ENCODE measurements at places on chromosomes 4 and X.

DNA sequence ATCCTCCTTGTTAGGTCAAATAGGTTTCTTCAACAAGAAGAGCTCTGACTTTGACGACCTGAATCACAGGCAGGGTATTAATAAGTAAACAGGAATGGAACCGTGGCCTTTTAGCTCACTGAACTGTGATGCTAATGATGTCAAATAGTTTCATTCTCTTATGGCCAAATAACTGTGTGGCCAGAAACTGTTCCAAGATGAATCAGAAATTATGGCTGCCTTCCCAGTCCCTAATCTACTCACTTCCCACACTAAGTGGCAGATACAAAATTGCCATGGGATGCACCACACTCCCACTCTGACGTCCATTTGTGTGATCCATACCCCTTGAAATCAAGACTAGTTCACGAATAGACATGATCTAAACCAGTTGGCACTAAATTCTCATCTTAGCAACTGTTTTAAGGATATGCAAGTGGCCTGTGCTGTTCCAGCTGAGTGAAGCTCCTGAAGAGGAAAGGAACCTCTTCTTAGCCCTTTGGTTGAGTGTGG is 455.4 kb downstream of the IL15 start:
- no peak for DNase-seq

DNA sequence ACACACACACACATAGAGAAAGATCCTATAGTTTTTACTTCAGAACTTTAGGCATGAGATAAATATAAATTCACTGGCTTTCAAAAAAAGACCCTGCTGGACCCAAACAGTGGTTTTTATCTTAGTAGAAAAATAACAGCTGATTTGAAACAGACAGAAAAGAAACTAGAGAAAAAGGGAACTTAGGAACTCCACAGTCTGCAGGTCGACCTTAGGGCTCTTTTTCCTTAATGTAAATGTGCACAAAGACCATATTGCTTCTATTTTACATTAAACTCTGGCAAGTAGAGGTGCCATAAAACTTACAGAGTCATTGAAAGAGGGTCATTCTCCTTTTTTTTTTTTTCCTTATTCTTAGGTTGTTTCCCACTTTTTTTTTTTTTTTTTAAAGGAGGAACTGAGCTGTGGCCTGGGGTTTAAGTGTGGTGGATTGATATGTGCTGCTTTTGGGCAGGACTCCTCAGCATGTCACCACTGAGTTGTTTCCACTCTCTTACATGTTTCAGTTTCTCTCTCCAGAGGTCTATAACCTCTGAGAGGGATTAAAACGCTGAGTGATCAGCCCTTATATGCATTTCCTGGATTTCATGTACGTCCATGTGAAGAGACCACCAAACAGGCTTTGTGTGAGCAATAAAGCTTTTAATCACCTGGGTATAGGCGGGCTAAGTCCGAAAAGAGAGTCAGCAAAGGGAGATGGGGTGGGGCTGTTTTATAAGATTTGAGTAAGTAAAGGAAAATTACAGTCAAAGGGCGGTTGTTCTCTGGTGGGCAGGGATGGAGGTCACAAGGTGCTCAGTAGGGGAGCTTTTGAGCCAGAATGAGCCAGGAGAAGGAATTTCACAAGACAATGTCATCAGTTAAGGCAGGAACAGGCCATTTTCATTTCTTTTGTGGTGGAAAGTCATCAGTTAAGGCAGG is 70.8 kb upstream of the PACRGL start:
- DNase-seq = no peak

GRCh38 chrX:106894392-106894909 is 8.7 kb downstream of the RIPPLY1 start:
- peak; percentile 62 for DNase-seq

DNA sequence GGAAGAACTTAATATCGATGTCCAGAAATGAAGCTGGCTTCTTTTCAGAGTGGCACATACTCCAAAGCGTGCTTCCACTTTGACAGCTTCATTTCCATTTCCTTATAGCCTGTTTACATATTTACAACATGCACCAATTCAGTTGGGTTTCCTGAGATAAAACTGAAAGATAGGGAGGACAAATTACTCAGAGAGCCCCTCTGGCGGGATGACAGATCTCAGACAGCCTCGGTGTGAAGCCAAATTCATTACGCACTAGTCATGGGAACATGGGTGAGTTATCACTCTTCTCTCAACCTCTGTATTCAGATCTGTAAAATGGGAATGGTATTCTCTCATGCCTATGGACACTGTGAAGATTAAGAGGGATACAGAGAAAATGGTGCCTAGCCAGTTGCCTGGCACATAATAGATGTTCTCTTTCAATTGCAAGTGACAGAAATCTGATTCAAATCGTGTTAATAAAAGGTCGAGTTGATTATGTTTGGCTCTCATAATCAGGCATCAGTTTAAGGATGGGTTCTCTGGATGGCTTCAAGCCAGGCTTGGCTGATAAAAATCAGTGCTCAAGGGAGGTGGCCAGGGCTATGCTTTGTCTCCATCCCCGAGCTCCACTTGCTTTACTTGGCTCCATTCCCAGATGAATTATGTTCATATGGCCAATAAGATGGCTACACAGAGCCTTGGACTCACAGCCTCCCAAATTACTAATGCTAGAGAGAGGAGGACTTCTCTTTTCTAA is 132.2 kb upstream of the C1QTNF7 start:
- no peak for DNase-seq

DNA sequence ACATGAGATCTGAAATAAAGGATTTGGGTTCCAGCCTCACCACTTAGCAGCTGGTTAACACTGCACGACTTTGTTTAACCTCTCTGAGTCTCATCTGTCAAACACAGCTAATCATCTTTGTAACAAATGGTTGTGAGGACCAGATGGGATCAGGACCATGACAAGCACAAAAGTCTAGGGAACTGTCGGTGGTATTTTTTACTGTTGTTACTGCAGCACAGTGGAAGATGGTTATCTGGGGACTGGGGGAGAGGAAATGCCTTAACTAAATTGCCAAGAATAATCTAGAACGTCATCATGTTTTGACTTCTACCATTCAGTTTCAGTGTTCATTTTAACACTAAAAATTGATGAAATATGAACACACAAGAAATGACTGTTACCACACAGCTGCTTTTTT is 99.5 kb downstream of the ADGRA3 start:
- no peak for DNase-seq

GRCh38 chrX:84248226-84248625 is 60.2 kb upstream of the RPS6KA6 start:
- no peak for DNase-seq

- DNase-seq = no peak
Measured at GRCh38 chr4:56902703-56903102, 5.0 kb upstream of the REST start.

DNA sequence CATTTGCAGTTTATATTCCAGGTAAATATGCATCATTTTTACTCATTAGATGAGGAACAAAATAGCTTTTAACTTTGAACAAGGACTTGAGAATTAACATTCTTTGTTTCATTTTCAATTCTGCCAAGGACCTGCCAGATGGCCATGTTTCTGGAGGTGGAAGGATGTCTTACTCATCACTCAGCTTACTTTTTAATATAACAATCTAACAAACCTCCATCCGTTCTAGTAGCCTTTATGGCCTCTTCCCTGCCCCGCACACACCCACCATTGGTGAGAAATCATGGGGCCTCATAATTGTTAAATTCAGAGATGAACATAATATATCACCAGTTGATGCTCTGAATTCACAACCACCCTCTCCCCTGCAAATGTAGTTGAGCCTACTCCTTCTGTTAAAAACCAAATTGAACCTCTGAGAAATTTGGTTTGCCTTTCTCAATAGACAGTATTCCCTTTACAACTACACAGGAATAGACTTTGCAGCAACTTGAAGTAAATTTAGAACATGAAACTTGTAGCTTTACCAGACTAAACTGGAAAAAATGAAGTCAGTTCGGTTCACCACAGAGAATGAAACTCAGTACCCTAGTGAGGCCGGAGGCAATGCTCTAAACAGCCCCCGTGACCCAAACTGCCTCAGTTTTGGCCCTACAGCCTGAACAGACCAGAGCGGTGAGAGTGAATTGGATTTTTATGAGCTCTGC is 50.1 kb upstream of the ACSL4 start:
- no peak for DNase-seq

DNA sequence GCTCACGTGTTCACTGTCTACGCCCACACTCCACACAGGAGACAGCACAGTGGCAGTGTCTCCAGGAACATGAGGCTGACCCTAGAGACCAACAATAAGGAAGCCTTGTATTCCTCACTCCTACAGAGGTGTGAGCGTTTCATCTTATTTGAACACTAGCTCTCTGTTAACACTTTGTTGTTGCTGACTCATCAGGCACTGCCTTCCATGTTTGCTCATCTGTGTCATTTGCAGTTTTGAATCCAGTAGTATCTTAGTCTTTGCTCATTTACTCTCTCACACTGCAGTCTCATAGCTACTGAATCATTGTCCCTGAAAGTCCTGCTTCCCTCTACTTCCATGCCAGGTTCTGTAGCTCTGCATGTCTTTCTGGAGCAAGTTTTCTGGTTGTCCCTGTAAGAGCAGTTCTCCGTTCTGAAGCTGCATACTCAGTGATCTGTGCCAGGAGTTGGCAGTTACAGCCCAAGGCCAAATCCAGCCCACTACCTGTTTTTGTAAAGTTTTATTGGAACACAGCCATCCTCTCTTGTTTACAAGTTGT is 80.3 kb upstream of the DCLK2 start:
- no peak for DNase-seq

GRCh38 chrX:1592470-1593142 is 1.2 kb downstream of the AKAP17A start:
- DNase-seq = no peak

DNA sequence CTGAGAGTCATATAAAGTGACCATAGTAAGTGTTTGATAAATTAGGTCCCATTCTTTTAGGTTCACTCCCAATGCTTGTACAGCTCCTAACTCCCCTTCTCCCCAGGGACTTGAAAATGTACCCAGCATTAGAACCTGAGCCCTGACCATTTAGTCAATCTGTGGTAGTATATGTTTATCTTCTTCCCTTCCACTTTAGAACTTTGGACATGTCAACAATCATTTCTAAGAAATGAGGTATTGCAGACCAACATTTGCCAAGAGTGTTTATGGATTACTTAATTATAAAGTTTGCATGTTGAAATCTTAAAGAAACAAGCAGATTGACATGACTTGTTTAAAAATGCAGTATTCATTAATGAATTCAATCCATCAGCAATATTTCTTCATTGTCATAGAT is 26.0 kb downstream of the AFM start:
- no peak for DNase-seq

- no peak for DNase-seq
Measured at GRCh38 chr4:181971411-181971810, 271.8 kb upstream of the TENM3 start.

DNA sequence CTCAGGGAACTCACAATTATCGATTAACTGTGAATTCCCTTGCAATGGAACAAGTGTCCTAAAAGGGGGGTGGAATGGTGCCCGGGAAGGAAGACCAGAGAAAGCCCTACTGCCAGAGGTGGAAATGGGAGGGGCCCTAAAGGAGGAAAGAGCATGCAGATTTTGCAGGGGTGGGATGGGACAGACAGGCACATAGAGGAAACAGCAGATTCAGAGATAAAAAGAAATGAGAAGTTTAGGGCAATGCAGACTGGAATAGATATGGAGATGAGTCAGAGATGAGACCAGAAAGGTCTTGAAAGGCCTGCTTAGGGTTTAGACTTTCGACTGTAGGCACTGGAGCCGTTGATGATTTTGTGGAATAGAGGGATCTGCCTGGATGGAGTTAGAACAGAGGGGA is 57.4 kb upstream of the PITX2 start:
- no peak for DNase-seq

- DNase-seq = no peak
Measured at GRCh38 chrX:104428231-104428630, 137.8 kb upstream of the IL1RAPL2 start.

DNA sequence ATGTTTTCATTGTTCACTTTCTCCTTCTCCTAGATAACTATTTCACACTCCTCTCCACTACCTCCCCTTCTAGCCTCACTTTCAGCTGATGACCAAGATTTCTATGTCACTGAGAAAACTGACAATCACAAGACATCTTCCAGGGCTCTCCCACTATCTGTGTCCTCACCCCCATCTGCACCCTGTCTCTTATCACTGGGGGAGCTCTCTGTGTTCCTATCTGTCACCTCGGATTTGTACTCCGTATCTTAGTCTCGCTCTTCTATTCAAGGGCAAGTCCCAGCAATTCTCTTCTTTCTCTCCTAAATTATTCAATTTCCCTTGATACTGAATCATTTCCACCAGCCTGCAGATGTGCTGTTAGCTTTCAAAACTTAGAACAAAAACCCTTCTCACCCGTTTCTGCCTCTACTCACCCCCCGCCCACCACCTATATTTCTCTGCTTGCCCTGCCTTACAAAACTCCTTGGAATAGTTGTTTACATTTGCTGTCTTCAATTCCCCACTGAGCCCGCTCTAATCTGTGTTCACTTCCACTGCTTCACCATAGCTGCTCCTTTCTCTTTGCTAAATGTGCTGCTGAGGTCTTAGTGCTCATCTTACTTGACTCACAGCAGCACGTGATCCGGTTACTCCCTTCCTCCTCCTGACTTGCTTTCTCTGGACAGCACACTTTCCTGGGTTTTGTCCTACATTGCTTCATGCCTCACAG is 293.2 kb downstream of the UNC5C start:
- peak; percentile 60 for DNase-seq

DNA sequence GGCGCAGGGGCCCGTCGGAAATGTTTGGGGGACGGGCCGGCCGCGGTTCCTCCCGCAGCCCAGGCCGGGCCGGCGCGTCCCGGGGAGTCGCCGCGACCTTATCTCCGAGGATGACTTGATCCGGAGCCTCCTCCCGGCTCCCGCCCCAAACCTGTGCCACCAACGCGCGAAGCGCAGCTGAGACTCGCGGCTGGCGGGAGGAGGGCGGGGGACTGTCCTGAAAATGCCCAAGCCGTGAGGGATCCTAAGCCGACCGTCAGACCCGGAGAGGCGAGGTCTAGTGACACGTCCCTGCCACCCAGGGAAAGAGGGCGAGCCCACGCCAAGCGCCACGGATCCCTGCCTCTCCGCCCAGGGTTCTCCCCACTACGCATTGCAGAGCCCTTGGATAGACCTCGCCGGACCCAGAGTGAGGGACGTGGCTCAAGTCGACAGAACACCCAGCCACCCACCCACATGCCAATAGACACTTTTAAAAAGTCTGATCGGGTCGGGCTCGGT is 26.9 kb downstream of the UTP14A start:
- DNase-seq = no peak

- no peak for DNase-seq
Measured at GRCh38 chr4:67928546-67928945, 34.7 kb downstream of the TMPRSS11A start.

- no peak for DNase-seq
Measured at GRCh38 chr4:8739820-8740665, 131.6 kb downstream of the HMX1 start.

DNA sequence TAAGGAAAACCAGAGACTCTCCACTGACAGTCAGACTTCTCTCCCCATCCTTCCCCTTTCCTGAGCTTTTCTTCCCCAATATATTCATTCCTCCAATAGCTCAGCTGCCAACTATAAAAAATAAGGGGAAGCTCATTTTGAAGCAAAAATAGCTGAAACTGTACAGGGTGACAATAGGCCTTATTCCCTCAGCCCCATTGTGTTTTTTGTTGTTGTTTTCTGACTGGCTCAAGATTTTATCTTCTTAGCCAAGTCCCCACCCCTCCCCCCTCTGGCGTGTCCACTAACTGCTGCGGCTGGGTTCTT is 26.2 kb downstream of the PRPS1 start:
- no peak for DNase-seq

- DNase-seq = no peak
Measured at GRCh38 chrX:137313627-137314026, 252.3 kb upstream of the ZIC3 start.
